ENCODE measurements at places on chromosomes 1 and 21.

- no peak for DNase-seq
These were observed 81.6 kb upstream of the AK4 start for GRCh38 chr1:65066419-65066765.

DNA sequence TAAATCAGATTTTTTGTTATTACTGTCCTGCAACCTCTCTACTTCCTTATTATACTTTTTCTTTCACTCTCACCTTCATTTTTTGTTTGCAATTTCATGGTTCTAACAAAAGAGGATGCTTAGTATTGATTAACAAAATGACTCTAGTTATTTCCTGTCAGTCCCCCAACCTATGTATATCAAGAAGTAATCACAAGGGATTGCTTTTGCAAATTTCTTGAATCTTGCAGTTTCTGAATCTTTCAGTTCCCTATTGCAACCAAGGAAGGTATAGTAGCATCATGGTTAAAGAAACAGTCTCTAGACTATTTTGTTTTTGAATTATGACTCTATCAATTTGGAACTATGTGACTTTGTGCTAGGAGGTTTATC is 446.9 kb downstream of the NEGR1 start:
- no peak for DNase-seq

- DNase-seq, result no peak
These were observed 102.9 kb downstream of the DTL start for GRCh38 chr1:212138457-212138856.

DNA sequence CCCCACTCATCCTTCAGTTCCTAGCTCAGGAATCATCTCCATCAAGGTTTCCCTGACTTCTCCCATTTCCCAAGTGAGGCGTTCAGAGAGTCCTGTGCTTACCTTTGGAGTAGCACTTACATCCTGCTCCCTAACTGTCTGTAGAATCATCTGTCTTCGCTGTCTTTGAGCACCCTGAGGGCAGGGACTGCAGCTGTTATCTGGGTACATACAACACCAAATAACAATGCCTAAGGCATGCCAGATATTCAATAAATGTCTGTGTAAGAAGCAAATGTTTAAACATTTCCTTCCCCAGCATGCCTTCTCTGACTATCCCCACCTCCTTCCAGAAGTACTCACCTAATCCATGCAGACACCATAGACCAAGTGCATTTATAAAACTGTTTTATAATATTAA is 65.4 kb downstream of the JAK1 start:
- DNase-seq, result no peak

DNA sequence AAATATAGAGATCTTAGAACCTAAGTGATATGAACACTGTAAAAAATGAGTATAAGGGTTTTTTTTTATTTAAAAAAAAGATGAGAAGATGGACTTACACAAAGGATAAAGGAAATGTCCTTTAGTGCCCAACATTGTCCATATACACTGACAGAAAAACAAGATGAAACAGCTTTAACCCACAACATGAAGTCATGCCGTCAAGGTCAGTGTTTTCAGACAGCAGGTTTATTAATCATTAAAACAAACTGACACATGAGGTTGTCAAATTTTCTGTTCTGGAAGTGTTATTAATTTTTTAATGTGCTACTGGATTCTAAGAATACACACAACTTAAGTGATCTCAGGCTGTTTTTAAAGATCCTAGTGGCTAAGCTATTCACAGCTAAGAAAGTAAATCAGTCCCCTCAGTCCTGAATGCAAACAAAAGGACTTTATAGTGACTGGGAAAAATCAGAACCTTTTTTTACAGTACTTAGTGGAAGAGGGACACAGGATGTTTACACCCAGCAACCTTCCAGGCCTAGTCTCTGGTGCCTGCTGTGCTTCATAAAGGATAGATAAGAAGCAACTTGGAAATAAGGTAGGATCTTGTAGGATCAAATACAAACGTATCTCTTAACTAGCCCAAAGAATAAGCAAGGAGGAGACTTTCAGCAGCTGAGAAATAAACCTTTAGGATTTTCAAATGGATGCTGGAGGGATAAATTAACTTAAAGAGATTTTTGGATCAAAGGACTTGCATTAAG is 21.9 kb upstream of the PKN2 start:
- DNase-seq, result no peak

- no peak for DNase-seq
These were observed 74.6 kb downstream of the SLC45A1 start for GRCh38 chr1:8392522-8392921.

DNA sequence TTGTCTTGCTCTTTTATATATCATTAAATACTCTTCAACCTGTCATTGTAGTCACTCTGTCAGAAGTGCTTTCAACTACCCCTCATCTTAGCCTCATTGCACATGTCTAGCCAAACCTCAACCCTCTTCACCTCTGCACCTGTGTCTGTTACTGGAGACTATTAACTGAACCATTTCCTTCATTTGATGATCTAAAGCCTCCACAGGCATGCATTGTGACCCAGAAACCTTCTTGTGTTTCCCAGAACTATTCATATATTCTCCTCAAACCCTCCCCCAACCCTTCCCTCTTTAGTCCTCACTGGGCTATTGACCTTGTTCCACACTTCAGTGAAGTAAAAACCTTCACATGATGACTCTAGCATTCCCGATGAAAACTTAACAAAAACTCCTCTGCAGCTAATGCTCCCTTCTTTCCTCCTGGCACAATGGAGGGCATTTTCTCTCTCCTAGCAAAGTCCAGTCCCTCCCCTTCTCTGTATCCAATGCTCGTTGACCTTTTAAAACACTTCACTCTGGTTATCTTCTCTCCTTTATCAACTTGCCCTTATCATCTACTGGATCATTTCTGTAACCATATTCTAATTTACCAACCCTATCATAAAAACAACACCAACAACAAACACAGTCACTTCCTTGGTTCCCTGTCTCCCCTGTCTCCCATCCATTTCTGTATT is 86.1 kb downstream of the BACH1 start:
- DNase-seq, result no peak

DNA sequence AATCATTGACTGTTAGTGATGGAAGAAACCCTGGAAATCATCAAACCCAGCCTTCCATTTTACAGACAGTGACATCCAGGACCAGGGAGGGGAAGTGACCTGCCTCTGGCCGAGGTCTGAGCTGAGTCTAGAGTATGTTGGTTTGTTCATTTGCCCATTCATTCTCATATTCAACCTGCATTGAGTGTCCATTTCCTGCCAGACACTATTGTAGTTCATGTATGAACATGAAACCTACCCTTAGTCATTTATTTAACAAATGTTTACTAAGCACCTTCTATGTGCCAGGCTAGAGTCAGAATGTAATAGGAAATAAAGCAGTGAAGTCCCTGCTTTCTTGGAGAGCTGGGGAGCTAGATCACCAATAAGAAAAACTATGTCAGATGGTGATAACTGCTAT is 51.3 kb downstream of the KCND3 start:
- no peak for DNase-seq

- no peak for DNase-seq
These were observed 7.9 kb downstream of the SDF4 start for GRCh38 chr1:1223891-1224290.

- no peak for DNase-seq
These were observed 167.9 kb downstream of the DYRK1A start for GRCh38 chr21:37534431-37534830.

DNA sequence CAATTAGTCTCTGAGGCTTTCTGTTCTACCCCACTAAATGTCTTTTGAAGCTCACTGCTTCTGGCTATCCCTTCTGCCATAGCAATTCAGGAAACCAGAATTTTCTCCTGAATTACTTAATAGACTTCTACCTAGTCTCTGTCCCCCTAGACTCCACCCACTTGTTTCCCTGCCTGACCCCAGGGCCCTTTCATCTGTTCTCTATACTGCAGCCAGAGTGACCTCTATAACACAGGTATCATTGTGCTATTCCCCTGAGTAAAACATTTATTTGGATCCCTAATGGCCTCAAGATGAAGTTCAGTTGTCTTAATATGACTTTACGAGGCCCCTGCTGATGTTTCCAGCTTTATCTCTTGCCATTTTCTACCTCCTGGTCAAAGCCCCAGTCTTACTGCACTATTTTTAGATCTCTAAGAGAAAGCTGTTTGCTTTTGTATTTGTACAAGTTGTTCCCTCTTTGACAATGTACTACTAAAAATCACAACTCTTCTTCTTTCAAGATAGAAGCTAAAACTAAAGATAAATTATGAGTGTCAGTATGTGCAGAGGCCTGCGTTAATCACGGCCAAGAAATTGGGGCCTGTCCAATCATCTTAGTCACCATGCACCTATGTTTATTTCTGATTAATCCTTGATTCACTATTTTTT is 54.5 kb downstream of the ATP1B1 start:
- DNase-seq, result no peak

GRCh38 chr1:64282351-64282750 is 78.9 kb downstream of the UBE2U start:
- no peak for DNase-seq
